Stromal cell of bone marrow (primary cell): ENCODE measurements at places on chromosomes 11 and 22.

DNA sequence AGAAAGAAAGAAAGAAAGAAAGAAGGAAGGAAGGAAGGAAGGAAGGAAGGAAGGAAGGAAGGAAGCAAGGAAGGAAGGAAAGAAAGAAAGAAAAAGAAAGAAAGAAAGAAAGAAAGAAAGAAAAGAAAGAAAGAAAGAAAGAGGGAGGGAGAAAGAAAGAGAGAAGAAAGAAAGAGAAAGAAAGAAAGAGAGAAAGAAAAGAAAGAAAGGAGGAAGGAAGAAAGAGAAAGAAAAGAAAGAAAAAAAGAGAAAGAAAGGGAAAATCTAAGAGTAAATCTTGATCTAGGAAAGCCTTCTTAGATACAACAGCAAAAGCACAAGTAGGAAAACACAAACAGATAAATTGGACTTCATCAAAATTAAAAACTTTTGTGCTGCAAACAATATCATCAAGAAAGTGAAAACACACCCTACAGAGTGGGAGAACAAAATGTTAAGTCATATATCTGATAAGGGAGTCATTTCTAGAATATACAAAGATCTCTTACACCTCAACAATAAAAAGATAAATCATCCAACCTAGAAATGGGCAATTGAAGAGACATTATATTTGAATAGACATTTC is 116.8 kb upstream of the FGF3 start:
- DNase-seq = no peak

DNA sequence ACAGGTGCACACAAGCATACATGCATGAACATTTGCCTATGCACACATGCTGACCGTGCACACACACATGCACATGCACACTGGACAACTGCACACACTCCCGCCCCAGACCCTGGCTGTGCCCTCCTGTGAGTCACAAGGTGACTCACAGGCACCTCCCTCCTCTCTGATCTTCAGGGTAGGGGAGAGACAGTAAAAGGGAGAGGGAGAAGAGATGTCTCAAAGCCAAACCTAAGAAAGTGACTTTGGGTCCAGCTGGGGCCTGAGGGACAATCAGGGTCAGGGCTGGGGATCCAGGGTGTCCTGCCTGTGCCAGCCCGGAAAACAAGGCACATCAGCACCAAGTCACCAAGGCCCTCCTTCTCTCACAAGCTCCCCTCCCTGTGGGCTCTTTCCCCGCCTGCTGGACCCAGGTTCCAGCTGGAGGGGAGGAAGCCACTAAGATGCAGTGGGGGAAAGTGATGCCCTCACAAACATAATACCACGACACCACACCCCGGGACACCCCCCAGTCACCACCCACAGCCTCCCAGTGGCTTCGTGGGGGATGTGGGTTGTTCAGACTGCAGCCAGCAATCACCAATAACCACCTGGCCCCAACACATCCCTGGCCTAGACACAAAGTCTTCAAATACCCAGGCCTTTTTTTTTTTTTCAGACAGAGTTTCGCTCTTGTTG is 39.3 kb downstream of the PDGFB start:
- peak; percentile 44 for DNase-seq

GRCh38 chr22:21082248-21082647 is 36.5 kb downstream of the LRRC74B start:
- DNase-seq = no peak

- no peak for DNase-seq
Observed at GRCh38 chr22:44225091-44225689, 44.5 kb downstream of the PARVG start.

GRCh38 chr11:84372381-84372950 is 1086.3 kb upstream of the CCDC90B start:
- no peak for DNase-seq
